Activated T-cell treated with anti-CD3 and anti-CD28 coated beads, Interleukin-2, amount 50 U/mL, for 72 hours (primary cell): ENCODE measurements at places on chromosomes 3 and 15.

DNA sequence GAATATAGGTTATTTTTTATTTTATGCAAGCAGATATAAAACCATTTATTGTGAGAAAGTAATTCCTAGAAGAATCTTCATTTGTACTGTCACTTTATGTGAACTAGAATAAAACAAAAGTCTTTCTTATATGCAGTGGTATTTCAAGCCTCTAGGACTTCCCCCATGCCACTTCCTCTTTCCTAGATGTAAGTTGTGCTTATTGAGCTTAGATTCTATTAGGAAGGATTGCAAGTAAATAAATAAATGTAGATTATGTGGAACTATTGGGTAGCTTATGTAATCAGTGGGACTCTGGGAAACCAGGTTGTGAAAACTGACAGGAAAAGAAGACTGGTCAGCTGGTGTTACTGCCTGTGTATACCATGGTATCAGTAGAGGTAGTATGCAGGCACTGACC is 169.7 kb downstream of the RSRC1 start:
- no peak for DNase-seq

GRCh38 chr3:171342200-171342599 is 118.0 kb downstream of the TNIK start:
- DNase-seq: no peak

DNA sequence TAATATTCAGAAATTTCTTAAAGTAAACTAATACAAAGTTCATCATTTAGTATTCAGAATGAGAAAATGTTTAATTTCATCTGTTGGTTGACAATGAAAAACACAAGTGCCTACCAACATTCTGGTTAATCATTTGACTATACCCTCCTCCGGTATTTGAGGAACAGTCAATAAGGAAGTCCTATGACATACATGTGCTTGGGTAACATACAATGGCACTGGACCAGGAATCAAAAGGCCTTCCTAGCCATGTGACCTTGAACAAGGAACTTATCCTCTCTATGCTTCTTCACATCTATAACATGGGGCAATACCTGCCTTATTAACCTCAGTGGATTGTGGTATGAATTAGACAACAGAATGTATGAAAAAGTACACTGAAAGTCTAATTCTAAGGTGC is 65.8 kb downstream of the ZNF280D start:
- DNase-seq: no peak

GRCh38 chr3:125443923-125444322 is 68.8 kb upstream of the ZNF148 start:
- no peak for DNase-seq

- no peak for DNase-seq
These were observed 31.1 kb downstream of the TPM1 start for GRCh38 chr15:63073497-63074172.
